Fibroblast of skin of left quadriceps (primary cell): ENCODE measurements at places on chromosomes 7 and 10.

GRCh38 chr10:88617772-88618300 lies 31.3 kb downstream of the LIPJ start:
- DNase-seq: no peak

GRCh38 chr7:136030867-136031318 lies 53.7 kb upstream of the MTPN start:
- DNase-seq: no peak

GRCh38 chr7:13841284-13841683 lies 148.2 kb downstream of the ETV1 start:
- no peak for DNase-seq

GRCh38 chr10:68301790-68302502 lies 29.9 kb upstream of the HNRNPH3 start:
- peak; percentile 36 for DNase-seq

GRCh38 chr10:8712656-8713055 lies 658.2 kb downstream of the GATA3 start:
- DNase-seq: no peak
